A549 treated with RU486 at 1 μM for 4 hours (cell line): ENCODE measurements at places on chromosomes 13 and 19. TPM values are rescaled to one million over a fixed set of nuclear protein-coding genes. Genes with fewer than 3 reads are reported as not detected.

STOML3 gene
- total RNA-seq, result not detected in 5 replicates

SYNGR4 gene
- 1.9 to 4.4 TPM (median 3.1 TPM) in 5 replicates for total RNA-seq

WIZ gene
- 14.4 to 25.0 TPM (median 20.5 TPM) in 5 replicates for total RNA-seq

RNF225 gene
- 0.23 to 0.63 TPM (median 0.27 TPM) in 3 of 5 replicates, not detected in the others for total RNA-seq

ZBTB32 gene
- not detected in 5 replicates for total RNA-seq

N4BP2L1 gene
- 0.29 to 0.88 TPM (median 0.57 TPM) in 5 replicates for total RNA-seq

ADAMTSL5 gene
- 2.6 to 3.8 TPM (median 2.8 TPM) in 5 replicates for total RNA-seq

FXYD1 gene
- total RNA-seq, result 0.37 TPM in 1 of 5 replicates, not detected in the others

ZNF554 gene
- total RNA-seq, result 1.0 to 1.3 TPM (median 1.2 TPM) in 5 replicates

TGFBR3L gene
- total RNA-seq, result 0.78 to 2.4 TPM (median 1.9 TPM) in 5 replicates

FOXO1 gene
- 2.2 to 4.4 TPM (median 3.9 TPM) in 5 replicates for total RNA-seq

LGALS14 gene
- total RNA-seq, result not detected in 5 replicates

OR10H3 gene
- not detected in 5 replicates for total RNA-seq

TMEM86B gene
- 3.3 to 5.6 TPM (median 5.2 TPM) in 5 replicates for total RNA-seq

LILRB3 gene
- total RNA-seq, result 0.16 to 0.28 TPM in 2 of 5 replicates, not detected in the others

SHISA7 gene
- 0.02 TPM in 1 of 5 replicates, not detected in the others for total RNA-seq
